Ecto neural progenitor cell (in vitro differentiated cells): ENCODE measurements at places on chromosomes 2 and 18.
A peak's percentile ranks its signal among the peaks of the same experiment; 100 is the strongest.

DNA sequence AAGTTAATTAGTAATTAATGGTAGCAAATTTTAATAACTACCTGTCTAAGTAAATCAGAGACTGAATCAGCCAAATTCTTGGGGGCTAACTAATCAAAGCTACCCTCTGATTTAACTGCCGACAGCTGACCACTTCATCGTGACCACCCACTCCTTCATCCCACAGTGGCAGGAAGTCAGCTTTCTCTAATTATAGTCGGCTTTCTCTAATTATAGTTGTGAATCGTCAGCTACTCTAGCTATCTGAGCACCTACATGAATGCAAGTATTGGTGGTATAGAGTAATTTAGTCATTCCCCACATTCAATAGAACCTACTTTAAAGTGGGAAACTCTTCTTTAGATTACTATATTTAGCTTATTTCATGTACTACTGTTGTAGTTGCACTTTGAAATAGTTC is 185.5 kb downstream of the PTGR3 start:
- DNase-seq, result no peak

DNA sequence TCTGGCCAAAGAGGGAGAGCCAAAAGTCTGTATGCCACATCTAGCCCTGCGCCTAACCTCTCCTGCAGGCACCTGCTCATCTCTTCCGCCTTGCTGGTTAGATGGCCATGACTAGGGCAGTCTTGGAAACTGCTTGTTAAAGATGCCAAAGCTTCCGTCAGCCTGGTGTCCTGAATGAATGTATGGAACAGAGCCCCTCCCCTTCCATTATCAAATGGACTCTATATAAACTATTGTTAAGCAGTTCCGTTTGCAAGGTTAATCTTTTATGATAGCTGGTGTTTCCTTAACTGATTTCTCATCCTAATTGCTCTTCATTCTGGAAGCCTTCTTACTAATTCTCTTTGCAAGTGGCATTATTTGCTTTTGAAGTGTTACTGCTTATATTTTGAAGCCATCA is 87.1 kb downstream of the ATP9B start:
- DNase-seq, result no peak

DNA sequence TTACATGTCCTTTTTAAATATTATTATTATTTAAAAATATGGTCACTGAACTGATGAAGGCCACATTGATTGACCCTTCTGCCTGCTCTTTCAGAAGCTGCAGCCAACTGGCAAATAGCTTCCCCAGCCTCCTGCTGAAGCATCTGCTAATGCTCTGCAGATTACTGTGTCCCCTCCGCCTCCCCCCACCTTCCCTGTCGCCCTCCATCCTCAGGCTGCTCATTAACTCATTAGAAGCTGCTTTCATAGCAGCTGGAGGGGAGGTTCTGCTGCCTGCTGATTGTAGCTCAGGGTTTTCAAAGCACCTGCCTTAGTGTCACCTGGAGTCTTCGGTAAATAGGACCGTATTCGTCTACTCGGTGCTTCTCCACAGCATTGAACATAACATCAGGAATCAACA is 24.8 kb upstream of the LMAN1 start:
- DNase-seq, result peak; percentile 62

- peak; percentile 68 for DNase-seq
These were observed 787 bp downstream of the SOCS6 start for GRCh38 chr18:70289351-70290312.

DNA sequence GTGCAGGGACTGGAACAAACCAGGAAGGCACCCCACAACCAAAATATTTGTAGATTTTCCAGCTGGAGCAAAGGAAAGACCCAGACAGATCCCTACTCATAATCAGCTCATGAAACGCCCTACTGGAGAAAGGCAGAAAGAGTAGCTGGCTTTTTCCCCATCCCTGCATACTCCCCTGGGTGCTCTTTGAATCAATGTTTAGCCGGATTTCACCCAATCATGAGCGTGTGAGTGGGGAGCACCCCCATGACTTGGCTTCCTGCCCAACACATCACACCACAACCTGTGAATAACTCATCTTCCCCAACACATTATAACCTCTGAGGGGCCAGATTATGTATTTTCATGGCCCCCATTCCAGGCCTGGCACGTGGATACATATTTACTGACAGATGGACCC is 35.1 kb upstream of the SLC14A1 start:
- DNase-seq, result no peak

- DNase-seq, result no peak
These were observed 219.3 kb downstream of the NEDD4L start for GRCh38 chr18:58263055-58263957.
